ENCODE measurements at places on chromosomes 13 and 19. TPM values are rescaled to one million over a fixed set of nuclear protein-coding genes. Genes with fewer than 3 reads are reported as not detected.

GRCh38 chr13:48908381-48909055 is 67.2 kb upstream of the FNDC3A start:
- no peak overlapping the region for H3K27ac ChIP-seq
- H3K27me3 ChIP-seq: no peaks in the 10 kb centered on the region
- H3K4me3 ChIP-seq: no peak overlapping the region

DNA sequence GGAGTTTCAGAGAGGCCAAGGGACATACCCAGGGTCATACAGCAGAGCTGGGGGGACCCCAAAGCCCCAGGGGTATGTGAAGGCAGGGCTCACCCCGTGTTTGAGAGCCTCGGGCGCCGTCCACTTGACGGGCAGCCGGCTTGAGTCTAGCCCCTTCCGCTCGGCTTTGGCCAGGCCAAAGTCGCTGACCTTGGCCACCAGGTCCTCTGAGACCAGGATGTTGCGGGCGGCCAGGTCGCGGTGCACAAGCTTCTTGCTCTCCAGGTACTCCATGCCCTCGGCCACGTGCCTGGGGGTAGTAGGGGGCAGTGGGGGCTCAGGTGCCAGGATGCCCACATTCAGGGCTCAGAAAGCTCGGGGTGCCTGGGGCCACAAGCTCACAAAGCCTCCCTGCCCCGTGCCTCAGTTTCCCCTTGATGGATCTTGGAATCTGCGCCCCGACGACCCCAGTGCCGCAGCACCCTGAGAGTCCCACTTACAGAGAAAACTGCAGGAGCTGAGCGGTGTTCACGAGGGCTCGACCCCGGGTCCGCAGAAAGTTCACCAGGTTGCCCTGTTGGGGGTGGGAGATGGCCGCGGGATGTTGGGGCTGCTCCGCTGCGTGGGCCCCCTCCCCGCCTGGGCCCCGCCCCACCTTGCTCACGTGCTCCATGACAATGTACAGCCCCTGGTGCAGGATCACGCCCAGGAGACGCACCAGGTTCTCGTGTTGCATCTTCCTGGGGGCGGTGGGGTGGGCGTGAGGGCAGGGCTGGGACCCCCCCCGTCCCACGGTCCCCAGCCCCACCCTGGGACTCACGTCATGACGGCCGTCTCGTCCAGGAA is 7.1 kb downstream of the MATK start:
- no peaks in the 10 kb centered on the region for H3K27me3 ChIP-seq
- H3K36me3 ChIP-seq: no peaks in the 10 kb centered on the region
- no peak overlapping the region for H3K4me3 ChIP-seq
- H3K27ac ChIP-seq: no peak overlapping the region

- no peaks in the 10 kb centered on the region for H3K4me1 ChIP-seq
- H3K27ac ChIP-seq: no peak overlapping the region
- no peak overlapping the region for H3K4me3 ChIP-seq
- no peaks in the 10 kb centered on the region for H3K36me3 ChIP-seq
These were observed 12.1 kb upstream of the KLK14 start for GRCh38 chr19:51094696-51095279.

GRCh38 chr13:48571126-48571913 is 38.4 kb upstream of the RCBTB2 start:
- H3K4me1 ChIP-seq: no peaks in the 10 kb centered on the region
- H3K27me3 ChIP-seq: no peaks in the 10 kb centered on the region
- DNase-seq: peak; percentile 79
- no peaks in the 10 kb centered on the region for H3K36me3 ChIP-seq
- no peak overlapping the region for H3K27ac ChIP-seq

GRCh38 chr13:64066711-64067110 is 2651.1 kb upstream of the PCDH20 start:
- DNase-seq: no peak
- H3K4me3 ChIP-seq: no peak overlapping the region
- H3K27me3 ChIP-seq: no peaks in the 10 kb centered on the region
- no peaks in the 10 kb centered on the region for H3K36me3 ChIP-seq

- H3K36me3 ChIP-seq: no peaks in the 10 kb centered on the region
- H3K4me3 ChIP-seq: no peak overlapping the region
- H3K27me3 ChIP-seq: no peaks in the 10 kb centered on the region
- DNase-seq: no peak
- no peak overlapping the region for H3K27ac ChIP-seq
- H3K4me1 ChIP-seq: no peaks in the 10 kb centered on the region
These were observed 1534.8 kb downstream of the SLITRK5 start for GRCh38 chr13:89205856-89206520.

DNA sequence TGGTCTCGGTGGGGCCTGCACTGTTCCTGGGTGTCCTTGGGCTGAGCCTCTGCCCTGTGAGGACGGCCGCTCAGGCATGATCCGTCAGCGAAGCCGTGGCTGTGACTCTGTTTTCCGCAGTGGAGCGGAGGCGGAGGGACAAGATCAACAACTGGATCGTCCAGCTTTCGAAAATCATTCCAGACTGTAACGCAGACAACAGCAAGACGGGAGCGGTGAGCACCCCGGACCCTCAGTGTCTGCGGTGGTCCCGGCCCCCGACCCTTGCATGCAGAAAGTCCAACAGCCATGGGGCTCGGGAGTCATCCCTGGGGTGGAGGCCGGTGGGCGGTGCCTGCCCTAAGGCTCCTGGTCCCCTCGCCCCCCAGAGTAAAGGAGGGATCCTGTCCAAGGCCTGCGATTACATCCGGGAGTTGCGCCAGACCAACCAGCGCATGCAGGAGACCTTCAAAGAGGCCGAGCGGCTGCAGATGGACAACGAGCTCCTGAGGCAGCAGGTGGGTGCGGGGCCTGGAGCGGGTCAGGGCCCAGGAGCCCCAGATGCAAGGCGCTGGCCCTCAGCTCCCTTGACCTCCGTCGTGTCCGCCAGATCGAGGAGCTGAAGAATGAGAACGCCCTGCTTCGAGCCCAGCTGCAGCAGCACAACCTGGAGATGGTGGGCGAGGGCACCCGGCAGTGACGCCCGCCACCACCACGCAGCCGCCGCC is 3.6 kb upstream of the HAMP start:
- peak; percentile 71 for DNase-seq
- no peak overlapping the region for H3K4me3 ChIP-seq
- H3K27me3 ChIP-seq: no peaks in the 10 kb centered on the region
- no peaks in the 10 kb centered on the region for H3K4me1 ChIP-seq
- H3K27ac ChIP-seq: no peak overlapping the region

DNA sequence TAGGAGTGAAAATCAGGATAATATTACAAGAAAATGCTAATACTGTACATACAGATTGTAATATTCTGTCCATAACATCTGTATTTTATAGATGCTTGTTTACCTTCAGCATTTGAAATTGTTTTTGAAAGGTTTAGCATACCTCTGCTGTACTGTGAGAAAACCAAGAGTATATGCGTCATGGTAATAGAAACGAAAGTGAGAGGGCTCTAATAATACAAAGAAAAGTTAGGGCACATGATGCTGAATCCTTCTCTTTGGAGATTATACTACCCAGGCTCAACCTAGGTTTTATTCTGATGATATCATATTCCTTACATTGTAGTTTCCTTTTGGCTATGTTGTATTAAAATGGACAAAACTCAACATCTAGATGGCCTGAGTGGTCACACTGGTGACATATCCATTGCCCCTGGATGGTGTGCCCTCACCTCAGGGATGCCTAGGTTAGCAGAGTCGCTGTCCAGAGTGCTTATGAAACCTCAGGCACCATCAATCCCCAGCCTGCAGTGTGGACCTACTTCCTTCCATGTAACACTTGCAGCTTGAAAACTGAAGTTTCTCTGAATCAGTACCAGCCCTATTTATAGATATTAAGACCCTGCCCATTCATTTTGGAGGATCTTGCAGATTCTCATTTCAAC is 253.7 kb downstream of the KCTD12 start:
- DNase-seq: no peak
- H3K27ac ChIP-seq: no peak overlapping the region
- H3K36me3 ChIP-seq: no peaks in the 10 kb centered on the region
- H3K4me1 ChIP-seq: no peaks in the 10 kb centered on the region

DNA sequence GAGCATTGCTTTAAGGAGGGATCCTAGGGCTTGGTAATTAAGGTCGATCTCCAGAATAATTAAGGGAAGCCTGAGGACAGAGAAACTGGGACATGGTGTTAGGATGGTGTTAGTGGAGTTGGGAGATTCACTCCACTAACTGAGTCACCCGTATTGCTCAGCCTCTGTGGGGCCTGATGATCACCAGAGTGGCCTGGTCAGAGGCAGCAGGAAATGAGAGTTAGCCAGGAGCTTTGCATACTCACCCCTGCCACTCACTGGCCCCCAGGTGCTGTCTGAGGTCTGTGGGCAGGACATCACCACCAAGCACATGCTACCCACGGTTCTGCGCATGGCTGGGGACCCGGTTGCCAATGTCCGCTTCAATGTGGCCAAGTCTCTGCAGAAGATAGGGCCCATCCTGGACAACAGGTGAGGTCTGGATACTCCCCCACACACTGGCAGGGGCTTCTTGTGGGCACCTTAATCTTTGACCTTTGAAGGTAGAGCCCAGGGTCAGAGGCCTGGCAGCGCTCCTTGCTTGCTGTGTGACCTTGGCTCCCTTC is 32.1 kb downstream of the PPP2R1A start:
- DNase-seq: no peak
- H3K4me3 ChIP-seq: no peak overlapping the region
- no peaks in the 10 kb centered on the region for H3K27me3 ChIP-seq
- no peak overlapping the region for H3K27ac ChIP-seq
- peaks cover 66% of the 10 kb centered on the region for H3K36me3 ChIP-seq

- H3K4me1 ChIP-seq: no peaks in the 10 kb centered on the region
- H3K36me3 ChIP-seq: no peaks in the 10 kb centered on the region
- no peaks in the 10 kb centered on the region for H3K27me3 ChIP-seq
- no peak overlapping the region for H3K27ac ChIP-seq
- no peak for DNase-seq
- H3K4me3 ChIP-seq: no peak overlapping the region
These were observed 5.0 kb downstream of the PLIN4 start for GRCh38 chr19:4513248-4513647.

DNA sequence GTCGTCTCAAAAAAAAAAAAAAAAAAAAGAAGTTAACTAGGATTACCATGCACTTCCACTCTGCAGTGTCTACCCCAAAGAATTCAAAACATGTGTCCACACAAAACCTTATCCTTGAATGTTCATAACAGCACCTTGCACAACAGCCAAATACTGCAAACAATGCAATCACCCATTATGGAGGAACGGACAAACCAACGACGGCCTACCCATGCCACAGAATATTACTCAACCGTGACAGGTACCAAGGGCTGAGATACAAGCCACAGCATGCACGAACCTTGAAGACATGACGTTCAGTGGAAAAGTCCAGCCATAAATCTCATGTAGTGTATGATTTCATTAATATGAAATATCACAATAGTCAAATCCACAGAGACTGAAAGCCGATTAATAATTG is 3.0 kb upstream of the SHISA7 start:
- H3K4me3 ChIP-seq: no peak overlapping the region
- peaks cover 2% of the 10 kb centered on the region for H3K4me1 ChIP-seq
- H3K27me3 ChIP-seq: peaks cover 44% of the 10 kb centered on the region
- no peak for DNase-seq
- no peaks in the 10 kb centered on the region for H3K36me3 ChIP-seq
- no peak overlapping the region for H3K27ac ChIP-seq

GRCh38 chr19:19068659-19069654 is 5.2 kb downstream of the SLC25A42 start:
- H3K4me3 ChIP-seq: no peak overlapping the region
- H3K36me3 ChIP-seq: no peaks in the 10 kb centered on the region
- no peaks in the 10 kb centered on the region for H3K4me1 ChIP-seq
- no peak overlapping the region for H3K27ac ChIP-seq
- no peaks in the 10 kb centered on the region for H3K27me3 ChIP-seq

DNA sequence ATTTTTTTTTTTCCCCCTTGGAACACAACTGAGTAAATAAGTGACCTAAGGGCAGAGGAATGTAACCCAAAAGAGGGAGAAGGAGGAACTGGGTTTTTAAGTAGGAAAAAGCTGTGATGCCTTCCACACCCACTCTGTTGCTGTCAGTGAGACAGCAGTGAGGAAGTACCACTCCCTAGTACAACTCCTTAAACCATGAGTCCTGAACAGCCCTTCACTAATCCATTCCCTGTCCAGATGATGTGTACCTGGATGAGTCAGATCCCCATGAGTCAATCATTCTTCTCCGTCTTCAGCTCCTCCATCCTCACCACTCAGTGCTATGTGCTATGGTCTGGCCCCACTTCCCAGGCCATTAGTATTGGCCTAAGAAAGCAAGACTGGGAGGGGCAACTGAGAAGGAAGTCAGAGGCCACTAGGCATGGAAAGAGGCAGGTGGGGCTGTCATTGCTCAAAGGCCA is 12.9 kb upstream of the CXCL17 start:
- no peak overlapping the region for H3K4me3 ChIP-seq
- DNase-seq: no peak
- no peaks in the 10 kb centered on the region for H3K36me3 ChIP-seq

GRCh38 chr13:79183231-79183630 is 222.8 kb downstream of the RBM26 start:
- no peaks in the 10 kb centered on the region for H3K4me1 ChIP-seq
- no peak overlapping the region for H3K4me3 ChIP-seq
- no peak for DNase-seq
- no peaks in the 10 kb centered on the region for H3K27me3 ChIP-seq
- H3K27ac ChIP-seq: no peak overlapping the region
- no peaks in the 10 kb centered on the region for H3K36me3 ChIP-seq

DNA sequence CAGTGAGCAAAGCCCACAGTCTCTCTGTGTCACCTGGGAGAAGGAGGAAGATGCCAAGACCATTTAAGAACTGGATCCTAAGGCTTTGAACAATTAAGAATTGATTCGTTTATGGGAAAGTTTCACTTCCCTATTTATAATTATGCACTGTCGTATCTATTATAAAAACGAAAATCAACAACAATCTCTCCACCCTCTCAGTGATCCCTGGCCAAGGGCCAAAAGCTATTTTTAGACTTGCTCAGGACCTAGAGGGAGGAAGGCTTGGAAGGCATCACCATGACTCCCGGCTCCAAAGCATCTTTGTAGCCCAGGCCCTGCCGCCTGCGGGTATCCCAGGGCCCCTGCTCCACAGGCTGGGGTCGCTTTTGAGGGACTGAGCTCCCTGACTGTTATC is 1.3 kb downstream of the RHPN2 start:
- H3K36me3 ChIP-seq: no peaks in the 10 kb centered on the region
- H3K4me3 ChIP-seq: peak overlapping the region; percentile 44
- DNase-seq: peak; percentile 72
- H3K27me3 ChIP-seq: no peaks in the 10 kb centered on the region
- no peaks in the 10 kb centered on the region for H3K4me1 ChIP-seq

GRCh38 chr19:29421196-29421545 is 104.6 kb upstream of the VSTM2B start:
- no peak for DNase-seq
- H3K4me3 ChIP-seq: no peak overlapping the region
- no peaks in the 10 kb centered on the region for H3K4me1 ChIP-seq
- no peak overlapping the region for H3K27ac ChIP-seq
- no peaks in the 10 kb centered on the region for H3K36me3 ChIP-seq
- no peaks in the 10 kb centered on the region for H3K27me3 ChIP-seq

Gene MBD3L2
- not detected for total RNA-seq

Gene RAB20
- total RNA-seq: 33.6 TPM

Gene CYP4F8
- total RNA-seq: not detected

Gene ZNF17
- 17.7 TPM for total RNA-seq

Gene PSG1
- not detected for total RNA-seq

Gene URI1
- 56.3 TPM for total RNA-seq

Gene VWA8
- total RNA-seq: 21.3 TPM

Gene ARHGEF18
- 42.6 TPM for total RNA-seq

Gene APOC4
- total RNA-seq: not detected

Measured in kidney (tissue), 22 donors.